NCI-H510A (cell line): ENCODE measurements at places on chromosomes 2 and 18.
A peak's percentile ranks its signal among the peaks of the same experiment; 100 is the strongest.

- DNase-seq: no peak
Measured at GRCh38 chr2:113910110-113910717, 20.3 kb downstream of the ACTR3 start.

DNA sequence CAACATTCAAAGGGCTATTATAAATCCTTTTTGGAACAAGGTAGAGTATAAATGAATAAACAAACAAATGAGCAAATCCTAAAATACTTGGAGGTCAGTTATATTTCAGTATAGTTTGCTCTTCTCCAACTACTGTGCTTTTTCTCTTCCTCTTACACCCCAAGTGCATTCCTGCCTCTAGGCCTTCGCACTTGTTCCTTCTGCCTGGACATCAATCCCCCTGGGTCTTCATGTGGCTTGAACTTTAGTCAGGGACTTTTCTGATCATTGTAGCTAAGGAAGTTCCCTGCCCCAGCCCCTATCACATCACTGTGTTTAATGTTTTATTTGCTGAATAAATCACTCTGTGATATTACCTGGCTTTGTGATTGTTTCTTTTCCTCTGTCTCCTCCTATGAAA, 418.2 kb upstream of the HNRNPA3 start:
- no peak for DNase-seq

DNA sequence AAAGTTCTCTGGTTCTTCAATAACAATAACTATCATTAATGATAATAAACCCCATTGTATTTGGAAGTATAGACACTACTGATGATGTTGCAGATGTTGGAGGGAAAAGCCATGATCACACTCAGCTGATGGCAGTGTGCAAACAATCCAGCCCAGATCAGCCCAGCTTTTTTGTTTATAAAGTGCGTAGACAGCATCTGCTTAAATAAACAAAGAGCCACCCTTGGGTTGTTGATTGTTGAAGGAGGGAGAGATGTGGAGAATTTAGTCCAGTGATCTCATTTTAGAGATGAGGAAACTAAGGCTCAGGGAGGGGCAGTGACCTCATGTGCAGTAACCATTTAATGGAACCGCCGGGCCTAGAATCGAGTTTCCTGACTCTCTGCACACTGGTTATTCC, 56.0 kb upstream of the MEX3C start:
- no peak for DNase-seq

GRCh38 chr2:112880696-112881095, 30.3 kb upstream of the IL37 start:
- DNase-seq: no peak

DNA sequence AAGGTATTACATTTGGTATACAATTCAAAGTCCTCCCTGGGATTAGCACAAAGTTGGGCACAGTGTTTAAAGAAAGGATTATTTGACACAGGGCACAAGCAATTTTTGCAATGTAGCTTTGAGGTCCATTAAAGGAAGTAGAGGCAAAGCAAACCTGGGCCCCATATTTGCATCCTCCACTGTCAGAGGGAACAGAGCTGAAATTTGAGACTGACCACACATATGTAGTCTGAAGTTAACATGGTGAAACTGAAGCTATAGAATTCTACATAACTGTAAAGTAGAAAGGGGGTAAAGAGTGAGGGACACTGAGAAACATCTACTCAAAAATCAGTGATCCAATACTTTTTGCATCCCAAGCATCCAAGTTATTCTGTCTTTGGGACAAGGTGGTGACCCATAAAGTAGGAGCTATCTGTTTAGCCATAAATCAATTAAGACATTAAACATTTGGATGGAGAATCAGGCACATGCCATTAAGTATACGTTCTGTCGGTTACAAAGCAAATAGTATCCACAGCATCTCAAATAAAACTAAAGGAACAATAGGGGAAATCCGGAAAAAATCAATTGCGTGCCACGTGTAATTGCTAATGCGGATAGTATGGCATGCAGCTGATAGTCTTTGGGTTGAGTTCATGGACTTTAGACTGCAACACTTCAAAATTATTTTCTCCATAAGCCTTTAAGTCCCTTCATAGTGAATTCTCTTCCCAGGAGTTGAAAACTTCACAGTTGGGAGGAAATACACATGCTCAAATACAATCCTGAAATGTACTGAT, 72.6 kb downstream of the PLEKHM3 start:
- DNase-seq: no peak

GRCh38 chr2:205766779-205767359, 84.6 kb downstream of the NRP2 start:
- DNase-seq: peak; percentile 30

GRCh38 chr18:51191128-51191717, 6.3 kb downstream of the MEX3C start:
- DNase-seq: no peak

GRCh38 chr2:27754831-27755230, 16.7 kb upstream of the MRPL33 start:
- no peak for DNase-seq

DNA sequence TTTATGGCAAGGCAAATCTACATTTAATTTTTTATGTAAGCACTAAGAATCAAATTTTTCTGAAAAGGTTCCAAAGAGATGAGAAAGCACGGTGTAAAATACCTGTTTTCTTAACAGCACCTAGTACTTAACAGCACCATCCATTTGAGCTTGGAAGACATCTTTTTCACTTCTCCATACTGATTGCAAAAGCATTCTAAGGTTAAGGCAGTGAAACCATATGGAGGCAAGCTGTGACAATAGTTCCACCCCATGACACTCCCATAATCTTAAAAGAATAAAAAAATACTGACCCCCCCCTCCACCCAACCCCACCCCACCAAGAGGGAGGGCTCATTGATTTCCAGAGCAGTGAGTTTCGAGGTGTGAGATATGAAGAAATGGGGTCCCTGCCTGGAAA, 60.6 kb downstream of the ZCCHC2 start:
- DNase-seq: no peak

DNA sequence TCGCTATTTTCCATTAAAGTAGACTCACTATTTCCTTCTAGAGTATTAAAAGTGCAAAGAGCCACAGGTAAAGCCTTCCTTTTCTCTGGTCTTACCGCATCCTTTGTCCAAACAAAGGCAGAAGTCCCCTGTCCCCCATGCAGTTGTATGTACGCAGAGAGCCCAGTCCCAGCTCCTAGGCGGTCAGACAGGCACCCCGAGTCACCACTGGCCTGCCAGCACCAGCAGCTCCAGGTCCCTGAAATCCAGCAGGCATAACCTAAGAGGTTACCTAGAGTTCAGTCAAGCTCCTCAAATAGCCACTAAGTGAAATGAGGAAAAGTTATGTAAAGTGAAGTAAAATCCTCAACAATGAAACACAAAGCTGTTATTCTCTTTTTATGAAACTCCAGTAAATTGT, 60.4 kb upstream of the TWIST2 start:
- no peak for DNase-seq

- no peak for DNase-seq
Measured at GRCh38 chr2:100560216-100560830, 2.5 kb upstream of the PDCL3 start.

GRCh38 chr2:190482451-190482850, 52.1 kb downstream of the NEMP2 start:
- DNase-seq: no peak

DNA sequence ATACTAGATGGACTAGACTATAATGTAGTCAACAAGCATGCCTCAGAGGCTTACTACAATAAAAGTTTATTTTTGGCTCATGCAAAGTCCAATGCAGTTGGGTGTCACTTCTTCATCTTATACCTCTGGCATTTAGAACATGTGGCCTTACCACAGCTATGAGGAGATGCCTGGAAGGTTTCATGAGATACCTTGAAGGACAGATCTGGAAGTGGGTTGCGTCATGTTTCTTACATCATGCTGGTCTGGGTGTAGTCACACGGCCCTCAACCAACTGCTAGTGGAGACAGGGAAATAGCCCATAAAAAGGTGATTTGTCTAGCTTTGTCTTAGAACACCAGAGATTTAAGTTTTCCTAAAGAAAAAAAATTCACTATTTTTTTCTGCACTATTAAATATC, 91.7 kb upstream of the MMADHC start:
- DNase-seq: no peak

DNA sequence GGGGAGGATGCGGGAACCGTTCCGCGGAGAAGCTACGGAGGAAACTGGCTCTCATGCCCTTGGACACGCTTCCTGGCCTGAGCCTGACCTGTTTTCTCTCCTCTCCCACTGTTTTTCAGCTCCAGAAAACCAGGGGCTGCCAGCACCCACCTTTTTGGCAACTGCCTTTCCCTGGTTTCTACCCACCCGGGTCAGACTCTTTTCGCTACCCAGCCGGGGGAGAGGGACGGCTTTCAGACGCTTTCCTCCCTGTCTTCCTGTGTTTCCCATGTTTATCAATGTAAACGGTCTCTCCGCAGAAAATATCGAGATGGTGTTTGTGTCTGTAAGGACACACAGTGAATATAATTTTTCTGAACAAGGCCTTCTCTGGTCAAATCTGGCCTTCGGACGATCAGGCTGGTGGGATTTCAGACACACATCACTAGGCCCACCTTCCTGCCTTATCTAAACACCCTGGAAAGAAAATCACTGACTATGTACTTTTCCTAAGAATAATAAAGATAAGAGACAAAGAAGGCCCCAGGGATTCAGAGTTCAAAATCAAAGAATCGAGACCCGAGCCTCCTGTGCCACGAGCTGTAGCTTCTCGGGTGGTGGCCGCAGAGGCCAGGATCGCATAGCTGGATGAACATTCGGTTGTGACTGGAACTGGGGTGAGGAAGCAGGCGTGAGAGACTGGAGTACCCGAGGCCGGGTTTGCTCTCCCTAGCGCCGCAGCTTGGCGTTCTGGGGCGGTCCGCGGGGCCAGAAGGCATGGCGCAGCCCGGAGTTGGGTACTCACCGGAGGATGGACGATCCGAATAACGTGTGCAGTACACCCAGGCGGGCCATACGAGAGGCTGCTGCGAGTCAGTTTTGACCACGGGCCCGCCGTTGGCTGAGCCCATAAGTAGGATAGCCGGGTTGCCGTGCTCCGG, 1.7 kb downstream of the EN1 start:
- DNase-seq: no peak

DNA sequence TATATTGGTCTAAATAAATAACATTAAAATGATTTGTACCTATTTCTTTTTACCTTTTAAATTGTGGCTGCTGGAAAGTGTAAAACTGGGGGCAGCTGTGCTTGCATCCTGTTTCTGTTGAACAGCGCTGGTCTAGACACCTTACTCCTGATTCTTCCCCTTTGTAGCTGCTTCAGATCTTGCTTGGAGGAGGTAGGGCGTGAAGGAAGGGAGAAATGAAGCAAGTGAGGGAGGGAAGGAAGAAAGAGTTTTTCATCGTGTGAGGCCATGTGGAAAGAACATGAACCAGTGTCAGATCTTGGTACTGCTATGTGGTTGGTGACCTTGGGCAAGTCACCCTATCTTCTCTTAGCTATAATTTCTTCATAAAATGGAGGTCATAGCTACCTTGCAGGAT, 89.0 kb upstream of the SEC11C start:
- DNase-seq: no peak

- no peak for DNase-seq
Measured at GRCh38 chr2:217252181-217252580, 392.3 kb upstream of the TNP1 start.
